Fibroblast of pulmonary artery (primary cell): ENCODE measurements at places on chromosomes 7 and 10.
A peak's percentile ranks its signal among the peaks of the same experiment; 100 is the strongest.

- no peak for DNase-seq
Measured at GRCh38 chr10:56469482-56469881, 108.4 kb upstream of the ZWINT start.

- no peak for DNase-seq
Measured at GRCh38 chr7:156906200-156906649, 13.2 kb upstream of the LMBR1 start.

DNA sequence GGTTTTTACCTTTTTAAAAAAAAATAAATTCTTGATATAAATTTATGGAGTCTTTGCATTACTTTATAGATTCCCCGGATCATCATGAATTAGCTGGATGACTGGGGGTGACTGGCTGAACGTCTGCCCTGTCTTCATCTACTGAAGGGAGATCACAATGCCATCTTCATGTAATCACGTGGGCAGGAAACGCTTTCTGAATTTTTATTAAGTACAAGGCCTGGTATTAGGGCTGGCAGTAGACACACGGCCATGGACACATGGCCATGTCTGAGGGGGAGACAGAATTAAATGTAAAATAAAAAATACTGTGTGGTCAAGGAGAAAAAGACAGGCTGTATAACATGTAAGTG, 111.2 kb downstream of the VIPR2 start:
- DNase-seq, result no peak

GRCh38 chr7:27175626-27176523, 1.8 kb upstream of the HOXA10 start:
- DNase-seq, result no peak

GRCh38 chr10:48282829-48283228, 8.3 kb upstream of the FRMPD2 start:
- DNase-seq, result no peak

DNA sequence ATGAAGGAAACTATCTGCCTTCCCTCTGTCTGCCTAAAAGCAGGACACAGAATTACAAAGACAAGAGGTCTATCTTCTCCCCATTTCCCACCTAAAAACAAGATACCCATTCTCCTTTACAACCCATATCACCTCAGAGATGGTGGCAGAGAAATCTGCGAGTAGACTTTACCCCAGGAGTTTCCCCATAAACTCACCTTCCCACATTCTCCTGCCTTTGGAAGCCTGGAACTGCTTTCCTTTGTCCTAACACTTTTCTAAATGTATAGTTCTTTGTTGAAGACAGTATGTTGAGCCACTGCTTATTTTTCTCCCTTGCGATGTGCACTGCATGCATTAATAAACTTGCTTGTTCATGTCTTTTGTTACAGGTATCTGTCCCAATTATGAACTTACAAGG, 8.0 kb downstream of the SHTN1 start:
- DNase-seq, result no peak

- DNase-seq, result peak; percentile 11
Measured at GRCh38 chr7:155961241-155962190, 149.3 kb upstream of the SHH start.

DNA sequence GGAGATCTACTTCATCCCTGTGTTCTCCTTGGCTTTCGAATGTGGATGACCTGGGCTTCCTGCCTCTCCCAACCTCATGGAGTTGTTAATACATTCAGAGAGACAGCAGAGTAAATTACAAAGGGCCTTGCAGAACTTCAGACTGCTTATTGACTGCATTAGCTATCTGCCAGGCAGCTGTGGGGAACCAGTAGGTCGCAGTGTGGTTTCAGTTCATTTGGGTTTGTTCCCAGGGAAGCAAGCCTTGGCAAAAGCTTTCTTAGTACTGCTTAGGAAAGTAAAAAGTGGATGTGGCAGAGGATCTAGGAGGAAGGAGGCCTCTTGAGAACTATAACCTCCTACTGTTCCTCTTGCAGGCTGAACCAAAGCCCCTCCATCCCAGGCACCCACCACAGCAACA, 9.2 kb downstream of the NPFFR1 start:
- DNase-seq, result peak; percentile 61

- no peak for DNase-seq
Measured at GRCh38 chr7:90669492-90669891, 73.4 kb downstream of the CDK14 start.
